Neural crest cell (in vitro differentiated cells): ENCODE measurements at places on chromosomes 3 and 15.
A peak's percentile ranks its signal among the peaks of the same experiment; 100 is the strongest.

DNA sequence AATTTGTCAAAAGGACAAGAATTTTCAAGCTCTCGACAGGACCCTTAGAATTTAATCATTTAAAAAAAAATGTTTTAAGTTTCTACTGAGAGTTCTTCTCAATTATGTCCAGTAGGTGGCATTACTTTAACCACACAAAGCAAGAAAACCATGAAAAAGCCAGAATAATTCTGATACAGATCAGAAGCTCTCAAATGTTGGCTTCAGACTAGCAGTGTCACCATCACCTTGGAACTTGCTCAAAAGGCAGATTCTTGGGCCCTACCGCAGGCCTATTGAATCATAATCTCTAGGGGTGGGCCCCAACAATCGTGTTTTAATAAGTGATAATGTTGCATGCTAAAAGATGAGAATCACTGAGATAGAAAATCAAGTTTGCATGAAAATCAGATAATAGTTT lies 99.5 kb upstream of the KCNMB2 start:
- no peak for DNase-seq

DNA sequence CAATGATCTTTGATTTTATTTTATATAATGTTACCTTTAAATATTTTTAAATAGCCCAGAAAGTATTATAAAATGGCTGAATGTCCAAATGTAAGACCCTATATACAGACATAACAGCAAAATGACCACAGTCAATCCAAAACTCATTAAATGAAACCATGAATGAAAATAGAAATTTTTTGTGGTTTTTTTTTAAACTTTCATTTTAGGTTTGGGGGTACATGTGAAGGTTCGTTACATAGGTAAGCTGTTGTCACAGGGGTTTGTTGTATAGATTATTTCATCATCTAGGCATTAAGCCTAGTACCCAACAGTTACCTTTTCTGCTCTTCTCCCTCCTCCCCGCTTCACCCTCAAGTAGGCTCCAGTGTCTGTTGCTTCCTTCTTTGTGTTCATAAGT lies 108.8 kb downstream of the FAIM start:
- DNase-seq = no peak

DNA sequence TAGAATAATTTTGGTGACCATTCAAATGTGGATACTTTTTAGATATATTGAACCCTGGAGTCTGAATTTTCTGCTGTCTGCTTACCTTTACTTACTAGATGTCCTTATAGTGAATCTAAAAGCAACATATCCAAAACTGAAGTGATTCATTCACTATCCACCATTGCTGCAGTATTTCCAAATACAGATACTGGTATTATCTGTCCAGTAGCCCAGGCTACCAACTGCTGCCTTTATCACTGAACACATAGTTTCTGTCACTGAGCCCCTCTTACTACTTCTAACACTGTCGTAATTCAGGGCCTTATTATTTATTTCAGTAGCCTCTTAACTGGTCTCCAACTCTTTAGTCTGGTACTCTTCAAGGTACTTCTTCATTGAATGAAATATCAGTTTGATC lies 49.2 kb downstream of the SLMAP start:
- DNase-seq = no peak

- DNase-seq = no peak
Measured at GRCh38 chr15:92803852-92804609, 96.1 kb upstream of the CHD2 start.

- DNase-seq = no peak
Measured at GRCh38 chr15:31446546-31446945, 119.9 kb downstream of the KLF13 start.

DNA sequence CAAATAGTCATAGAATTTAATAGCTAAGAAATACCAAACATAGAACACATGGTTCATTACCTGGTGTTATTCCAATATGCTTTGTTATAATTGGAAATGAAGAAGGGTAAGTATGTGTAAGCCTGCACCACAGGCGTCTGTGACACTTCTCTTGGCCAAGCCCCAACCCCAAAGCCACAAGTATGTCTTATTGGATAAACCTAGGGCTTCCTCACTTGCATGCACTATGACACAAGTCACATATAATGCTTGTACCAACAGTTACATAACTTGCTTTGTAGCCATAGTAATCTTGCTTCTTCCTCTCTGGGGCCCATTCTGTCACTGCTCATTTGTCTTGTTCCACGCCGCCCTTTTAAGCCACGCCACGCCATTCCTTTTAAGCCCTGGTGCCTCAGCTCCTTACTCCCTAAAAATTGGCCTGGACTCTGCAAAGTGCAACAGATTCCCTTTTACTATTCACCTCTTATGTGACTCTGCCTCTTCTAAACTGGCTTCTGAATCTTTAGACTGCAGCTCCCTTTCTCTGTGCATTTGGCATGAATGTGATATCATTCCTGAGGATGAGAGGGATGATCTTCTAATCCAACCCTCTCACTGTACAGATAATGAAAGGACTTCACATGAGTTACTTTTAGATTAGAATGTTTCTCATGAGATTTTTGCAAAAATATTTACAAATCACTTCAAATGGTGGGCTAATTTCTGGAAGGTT lies 48.1 kb upstream of the EPHA3 start:
- no peak for DNase-seq

- DNase-seq = no peak
Measured at GRCh38 chr3:43348852-43349574, 62.7 kb downstream of the SNRK start.

DNA sequence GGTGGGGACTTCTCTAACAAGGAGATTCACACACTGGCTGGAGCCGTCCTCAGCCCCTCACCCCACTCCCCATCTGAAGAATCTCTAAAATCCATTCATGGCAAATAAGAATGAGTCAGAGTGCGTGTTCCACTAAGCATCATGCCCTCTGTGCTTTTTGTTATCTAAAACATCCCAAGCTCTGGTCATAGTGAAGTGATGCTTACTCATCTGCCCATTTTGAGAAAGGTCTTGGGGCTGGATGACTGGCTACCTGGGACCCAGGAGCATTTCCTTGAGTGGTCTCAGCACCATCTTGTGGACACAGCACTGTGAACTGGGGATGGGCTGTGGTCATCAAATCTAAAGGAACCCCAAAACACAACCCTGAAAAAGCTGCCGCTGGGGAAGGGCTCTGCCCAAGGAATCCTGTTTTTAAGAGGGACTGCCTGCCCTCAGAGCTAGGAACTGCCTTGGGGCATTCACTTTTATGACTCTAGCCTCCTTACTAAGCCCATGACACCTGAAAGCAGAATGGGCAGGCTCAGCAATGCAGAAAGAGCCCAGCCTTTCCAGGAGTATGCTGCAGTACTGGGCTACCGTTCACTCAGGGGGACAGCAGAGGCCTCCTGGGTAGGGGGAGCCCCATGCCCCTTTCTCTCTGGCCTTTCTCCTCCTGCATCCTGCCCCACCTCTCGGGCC lies 53.5 kb downstream of the ZBTB38 start:
- DNase-seq = no peak

DNA sequence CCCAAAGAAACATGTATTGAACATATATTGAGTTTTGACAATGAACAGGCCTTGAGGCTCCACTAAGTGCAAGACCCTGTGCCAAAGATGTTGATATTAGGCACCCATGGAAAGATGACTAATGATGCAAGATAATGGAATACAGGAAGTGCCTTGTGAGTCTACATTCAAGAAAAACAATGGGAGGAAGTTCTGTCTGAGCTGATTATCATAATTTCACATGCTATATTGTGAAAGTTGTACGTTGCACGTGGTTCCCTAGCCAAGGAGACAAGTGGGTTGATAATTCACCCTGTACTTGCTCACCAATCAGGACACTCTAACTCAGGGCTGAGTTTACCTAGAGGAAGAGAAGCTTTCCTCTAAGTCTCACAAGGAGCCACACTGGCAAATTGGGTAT lies 186.9 kb upstream of the STAC start:
- DNase-seq = no peak

DNA sequence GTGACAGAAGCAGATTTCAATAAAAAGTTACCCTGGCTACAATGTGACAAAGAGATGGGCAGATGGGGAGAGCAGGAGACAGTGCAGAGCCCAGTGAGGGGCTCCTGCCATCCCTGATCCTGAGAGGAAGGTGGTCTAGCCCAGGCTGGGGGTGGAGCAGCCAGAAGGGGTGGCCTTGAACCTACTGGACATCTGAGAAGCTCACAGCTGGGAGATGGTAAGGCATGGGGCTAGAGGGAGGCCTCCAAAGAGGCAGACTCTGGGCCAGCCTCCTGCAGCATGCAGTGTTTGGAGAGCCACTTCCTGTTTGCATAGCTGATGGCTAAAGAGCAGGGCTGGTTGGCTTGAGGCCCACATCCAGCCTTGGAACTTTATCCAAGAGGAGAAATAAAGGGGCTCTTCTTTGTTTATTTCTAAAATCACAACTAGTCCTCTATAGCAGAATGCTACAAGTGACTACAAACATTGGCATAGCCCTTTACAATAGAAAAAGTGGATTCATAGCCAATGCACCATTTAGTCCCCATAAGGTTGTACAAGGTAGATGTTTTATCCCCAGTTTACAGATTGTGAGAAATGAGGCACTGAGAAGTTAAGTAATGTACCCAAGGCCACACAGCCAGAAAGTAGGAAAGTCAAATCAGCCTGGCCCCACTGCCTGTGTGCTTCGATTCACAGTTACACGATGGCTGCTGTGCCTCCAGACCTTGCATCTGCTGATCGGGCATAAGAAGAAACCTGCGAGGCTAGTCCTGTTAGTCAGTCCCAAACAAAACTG lies 4.6 kb downstream of the EFCC1 start:
- no peak for DNase-seq

DNA sequence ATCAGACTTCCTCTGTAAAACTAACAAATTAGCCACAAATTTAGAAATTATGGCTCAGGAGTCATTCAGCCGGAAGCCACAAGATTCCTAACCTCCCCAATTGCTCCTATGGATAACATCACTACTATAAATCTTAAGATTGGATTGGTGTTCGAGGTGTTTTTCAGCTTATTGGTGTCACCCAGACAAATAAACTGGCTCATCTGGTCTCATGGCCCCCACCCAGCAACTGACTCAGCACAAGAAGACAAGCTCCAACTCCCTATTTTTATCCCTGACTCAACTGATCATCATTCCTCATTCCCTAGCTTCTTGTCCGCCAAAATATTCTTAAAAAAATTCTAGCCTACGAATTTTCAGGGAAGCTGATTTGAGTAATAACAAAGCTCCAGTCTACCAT lies 135.1 kb upstream of the STRIT1 start:
- DNase-seq = no peak

- DNase-seq = no peak
Measured at GRCh38 chr15:34802803-34803750, 7.7 kb upstream of the ACTC1 start.

GRCh38 chr15:27587810-27588209 lies 511.3 kb downstream of the OCA2 start:
- no peak for DNase-seq

GRCh38 chr3:10224794-10225665 lies 23.2 kb upstream of the TATDN2 start:
- DNase-seq = peak; percentile 48

- DNase-seq = no peak
Measured at GRCh38 chr3:174792864-174793263, 66.3 kb upstream of the NAALADL2 start.

DNA sequence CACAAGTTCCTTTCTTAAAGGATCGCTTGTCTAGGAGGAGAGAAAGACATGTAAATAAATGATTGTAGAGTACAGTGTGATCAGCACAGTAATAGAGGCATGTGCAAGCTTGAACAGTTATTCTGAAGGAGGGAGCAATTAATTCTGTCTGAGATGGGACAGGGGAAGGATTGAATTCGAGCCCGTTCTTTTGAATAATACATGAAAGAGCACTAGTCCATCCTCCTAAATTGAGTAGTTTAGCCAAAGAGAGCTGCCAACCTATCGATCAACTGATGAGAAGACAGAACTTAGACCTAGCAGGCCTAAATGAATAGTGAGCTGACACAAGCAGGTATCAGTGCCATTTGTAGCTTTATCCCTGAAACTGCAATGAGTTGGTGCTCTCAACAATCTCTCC lies 142.4 kb downstream of the ROBO2 start:
- no peak for DNase-seq

DNA sequence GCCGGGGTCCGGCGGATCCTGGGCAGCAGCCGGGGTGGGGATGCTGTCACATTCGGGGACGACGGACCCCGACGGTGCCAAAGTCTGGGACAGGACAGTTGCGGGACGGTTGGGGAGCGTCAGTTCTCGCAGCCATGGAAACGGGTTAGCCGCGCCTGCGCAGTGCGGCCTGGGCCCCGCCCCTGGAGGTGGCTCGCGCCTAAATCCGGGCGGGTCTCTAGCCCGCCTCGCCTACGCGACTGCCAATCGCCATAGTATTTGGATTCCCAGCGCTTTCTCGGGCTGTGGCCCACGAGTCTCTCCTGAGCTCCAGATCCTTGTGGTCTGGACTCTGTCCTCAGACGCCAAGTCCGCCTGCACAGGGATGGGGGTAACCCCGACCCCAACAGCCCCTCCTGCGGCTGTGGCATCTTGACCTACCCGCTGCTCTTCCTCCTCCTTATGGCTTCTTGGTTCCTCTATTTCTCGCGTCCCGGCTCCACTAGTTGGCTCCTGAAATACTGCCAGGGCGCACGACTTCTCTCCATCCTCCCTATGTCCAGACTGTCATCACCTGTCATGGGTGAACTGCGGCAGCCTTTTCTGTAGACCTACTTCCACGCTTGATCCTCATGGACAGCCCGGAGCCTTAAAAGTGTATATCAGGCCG lies at the start of gene ZMYND10:
TSS of gene ZMYND10 (minus strand) at position 147 of the 649 bp plus-strand sequence. CDS start 153 bp downstream, outside the sequence.
- peak; percentile 63 for DNase-seq

DNA sequence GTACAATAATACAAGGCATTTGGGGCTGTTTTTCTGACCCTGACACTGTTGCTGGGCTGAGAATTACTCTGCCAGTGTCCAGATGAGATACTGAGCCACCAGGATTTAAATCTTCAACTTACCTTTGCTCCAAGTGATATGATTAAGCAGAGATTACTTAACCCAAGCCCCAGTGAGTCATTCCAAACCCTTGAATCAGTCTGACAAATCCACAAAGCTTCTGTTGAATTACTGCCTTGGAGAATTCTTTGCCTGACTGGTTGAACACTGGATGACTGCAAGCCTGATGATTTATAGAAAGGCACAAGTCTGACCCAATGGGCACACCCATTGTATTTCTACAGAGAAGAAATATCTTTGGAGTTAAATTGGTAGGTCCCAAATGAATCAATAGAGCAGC lies 88.2 kb upstream of the TSC22D2 start:
- DNase-seq = no peak

GRCh38 chr3:70111411-70111810 lies 111.9 kb downstream of the SAMMSON start:
- no peak for DNase-seq

DNA sequence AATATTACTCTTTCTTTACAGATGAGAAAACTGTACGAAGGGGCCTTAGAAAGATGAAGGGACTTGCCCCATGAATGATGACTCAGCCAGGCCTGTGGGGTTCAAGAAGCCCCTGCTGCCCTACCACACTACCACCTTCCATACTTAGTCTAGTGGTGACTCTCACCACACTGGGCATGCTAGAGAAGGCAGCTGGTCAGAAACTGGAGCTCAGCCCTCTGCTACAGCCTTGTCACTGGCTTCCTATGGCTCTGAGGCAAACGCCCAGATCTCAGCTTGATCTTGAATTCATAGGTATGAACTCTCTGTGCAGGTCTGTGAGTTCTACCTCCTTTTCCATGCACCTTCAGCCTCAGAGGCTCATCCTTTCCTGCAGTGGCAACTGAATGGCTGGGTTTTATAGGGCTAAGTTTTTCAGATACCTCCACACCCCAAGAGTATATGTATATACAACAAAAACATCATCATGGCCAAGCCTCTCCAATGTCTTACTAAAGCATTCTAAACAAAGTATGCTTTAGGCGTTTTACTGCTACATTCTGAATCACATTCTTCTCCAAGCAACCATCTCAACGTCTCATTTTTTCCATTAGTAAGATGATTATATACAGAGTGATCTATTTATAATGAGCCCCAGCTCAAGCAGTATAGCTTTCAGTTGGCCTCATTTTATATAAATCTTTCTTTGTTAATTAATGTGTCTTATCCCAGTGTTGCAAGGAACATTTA lies 234.1 kb downstream of the GREM1 start:
- no peak for DNase-seq
